ENCODE measurements at places on chromosomes 13 and 19.

DNA sequence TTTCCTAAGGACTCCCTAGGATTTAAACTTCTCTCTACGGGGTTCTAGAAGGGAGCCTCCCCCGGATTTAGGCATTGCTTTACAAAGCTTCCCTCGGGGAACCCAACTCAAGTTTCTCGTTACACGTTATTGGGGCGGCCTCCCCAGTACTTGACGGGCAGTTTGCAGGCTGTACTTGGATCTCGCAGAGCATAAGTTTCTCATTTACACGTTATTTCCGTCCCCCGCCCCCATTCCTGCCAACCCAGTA, 584 bp downstream of the SMG9 start:
- no peak for DNase-seq

DNA sequence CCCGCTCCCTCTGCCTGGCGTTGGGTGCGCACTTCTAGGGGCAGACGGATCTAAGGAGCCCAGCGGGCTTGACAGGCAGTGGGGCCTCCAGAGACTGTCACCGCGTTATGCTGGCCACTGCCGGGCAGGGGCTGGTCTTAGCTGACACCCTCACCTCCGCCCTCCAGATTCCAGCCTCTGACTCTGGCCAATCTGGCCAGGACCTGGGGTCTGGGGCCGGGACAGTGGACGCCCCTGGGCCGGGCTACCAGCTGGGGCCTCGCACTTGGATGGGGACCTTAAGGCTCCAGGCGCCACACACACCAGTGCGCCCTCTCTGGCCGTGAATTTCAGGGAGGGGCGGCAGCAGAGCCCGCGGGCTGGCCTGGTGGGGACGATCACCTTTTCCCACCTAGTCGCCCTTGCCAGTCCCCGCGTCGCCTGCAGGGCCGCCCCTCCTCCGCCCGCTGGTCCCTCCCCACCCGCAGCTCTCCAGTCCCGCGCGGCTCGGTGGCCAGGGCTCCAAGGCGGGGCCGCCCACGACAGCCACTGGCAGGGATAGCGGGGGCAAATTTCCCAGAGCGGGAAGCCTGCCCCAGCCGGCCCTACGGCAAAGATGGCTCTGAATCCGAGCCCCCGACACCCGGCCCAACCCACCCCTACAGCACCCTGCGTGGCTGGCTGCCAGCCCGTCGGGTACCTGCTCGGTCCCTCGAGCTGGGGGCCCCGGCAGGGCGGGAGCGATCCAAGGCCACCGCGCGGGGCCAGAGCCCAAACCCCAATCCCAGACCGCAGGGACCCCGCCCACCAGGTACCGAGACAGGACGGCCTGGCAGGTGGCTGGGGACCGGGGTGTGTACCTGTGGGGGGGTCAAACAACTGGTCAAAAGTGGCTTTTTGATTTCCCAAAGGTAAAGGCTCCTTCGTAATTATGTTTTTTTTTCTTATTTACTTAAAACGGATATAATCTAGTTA, 6.1 kb upstream of the ZNF98 start:
- no peak for DNase-seq

GRCh38 chr13:98520674-98521449, 56.0 kb downstream of the STK24 start:
- no peak for DNase-seq

GRCh38 chr13:23810685-23811240, 78.4 kb downstream of the MIPEP start:
- DNase-seq = no peak

DNA sequence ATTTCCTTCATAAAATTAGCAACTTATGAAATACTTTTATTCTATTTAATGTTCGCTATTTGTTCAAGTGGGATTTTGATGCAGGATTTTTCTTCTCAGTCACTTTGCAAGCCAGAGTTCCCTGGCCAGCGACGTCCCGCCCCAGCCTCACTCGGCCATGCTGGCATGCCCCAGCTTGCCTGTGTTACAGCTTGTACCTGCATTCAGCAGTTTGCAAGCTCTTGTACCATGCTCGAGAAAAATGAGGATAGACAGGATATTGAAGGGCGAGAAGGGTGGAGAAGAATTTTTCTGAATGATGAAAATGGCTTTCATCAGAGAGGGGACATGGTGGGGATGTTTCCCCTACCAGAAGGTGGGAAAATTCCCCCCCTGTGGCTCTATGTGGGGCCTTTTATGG, 2180.2 kb upstream of the PCDH20 start:
- no peak for DNase-seq

DNA sequence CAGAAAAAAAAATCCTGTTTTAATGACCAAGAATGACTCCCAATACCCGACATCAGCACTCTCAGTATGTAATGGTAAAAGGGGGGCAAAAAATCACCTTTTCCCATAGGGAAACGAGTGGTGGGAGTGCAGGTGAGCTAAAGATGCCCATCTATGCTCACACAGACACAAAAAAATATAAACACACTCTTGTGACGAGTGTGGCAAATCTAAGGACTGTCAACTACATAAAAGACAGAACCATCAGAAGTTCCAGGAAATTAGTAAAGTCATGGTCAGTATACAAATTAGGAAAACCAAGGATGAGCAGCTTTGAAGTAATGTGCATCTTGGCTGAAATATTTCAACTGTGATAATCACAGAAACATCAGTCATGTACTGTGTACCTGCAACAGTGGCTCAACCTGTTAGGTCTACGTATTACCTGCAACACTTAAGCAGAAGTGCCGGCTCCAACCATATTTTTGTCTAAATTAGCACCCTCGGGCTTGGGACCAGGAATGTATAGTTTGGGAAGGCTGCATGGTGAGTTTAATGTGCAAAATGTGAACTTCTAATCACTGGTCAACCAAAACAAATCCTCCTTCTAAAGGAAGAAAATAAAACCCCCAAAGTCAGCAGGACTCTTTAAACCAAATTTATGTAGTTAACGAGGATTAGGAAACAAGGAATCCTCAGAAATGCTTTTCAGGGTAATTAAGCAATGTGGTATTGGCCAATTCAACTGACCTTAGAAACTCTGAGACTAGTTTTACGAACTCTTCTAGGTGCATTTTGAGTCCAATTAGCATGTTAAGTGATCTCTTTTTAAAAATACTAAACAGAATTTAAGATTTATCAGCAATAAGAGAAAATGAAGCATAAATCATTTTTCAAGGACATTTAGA, 24.3 kb downstream of the ANKRD10 start:
- no peak for DNase-seq

GRCh38 chr13:37617173-37617572, 18.6 kb upstream of the POSTN start:
- DNase-seq = peak; percentile 40

DNA sequence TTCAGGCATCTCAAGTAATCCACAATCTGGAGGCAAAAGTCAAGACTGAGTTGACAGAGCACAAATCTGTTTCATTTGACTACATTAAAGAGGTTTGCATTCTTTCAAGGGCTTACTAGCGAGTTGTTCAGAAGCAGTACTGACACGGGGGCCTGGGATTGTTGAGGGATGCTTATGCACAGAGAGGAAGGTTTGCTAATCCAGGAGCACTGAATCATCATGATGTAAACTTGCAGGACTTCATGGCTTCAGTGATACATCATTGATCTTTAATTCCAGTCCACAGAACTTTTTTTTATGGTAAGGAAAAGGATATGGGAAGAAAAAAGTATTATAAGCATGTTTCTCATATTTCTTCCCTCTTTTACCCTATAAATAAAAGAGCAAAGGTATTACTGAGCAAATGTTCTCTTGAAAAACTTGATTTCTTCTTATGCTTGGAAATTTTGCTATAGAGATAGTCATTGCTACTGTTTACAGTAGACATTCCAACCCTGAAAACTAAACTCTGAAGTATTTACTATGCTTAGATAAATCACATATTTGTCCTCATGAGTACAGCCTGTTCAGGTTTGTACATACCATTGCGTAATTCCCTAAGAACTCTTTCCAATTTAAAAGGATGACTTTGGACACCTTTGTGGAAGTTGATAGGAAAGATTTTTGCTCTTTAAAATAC, 65.8 kb upstream of the KPNA3 start:
- peak; percentile 71 for DNase-seq

- peak; percentile 53 for DNase-seq
These were observed 15.4 kb downstream of the RELB start for GRCh38 chr19:45016388-45017314.

- DNase-seq = no peak
These were observed 10.8 kb downstream of the WASF3 start for GRCh38 chr13:26568132-26568815.

GRCh38 chr19:41426952-41427646, at the start of gene B3GNT8:
B3GNT8 (minus strand) TSS chr19:41427374; CDS start chr19:41426778, 596 bp downstream.
- no peak for DNase-seq

DNA sequence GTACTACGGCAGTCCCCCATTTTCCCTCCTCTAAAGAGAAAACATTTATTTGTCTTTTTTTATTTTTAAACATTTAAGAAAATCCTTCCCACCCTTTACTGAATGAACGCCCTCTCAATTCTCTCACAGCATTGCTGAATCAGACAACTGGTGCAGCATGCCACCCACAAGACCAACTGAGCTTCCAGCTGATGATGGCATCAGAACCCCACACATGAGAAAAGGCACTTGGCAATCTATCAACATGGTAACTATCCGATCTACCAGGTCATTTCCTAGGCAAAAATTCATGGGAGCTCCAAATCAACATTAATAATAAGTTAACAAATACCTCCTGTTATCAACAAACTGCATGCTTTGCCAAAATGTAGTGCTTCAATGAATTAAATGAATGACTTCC, 43.1 kb downstream of the LHFPL6 start:
- no peak for DNase-seq

- peak; percentile 79 for DNase-seq
These were observed 493 bp upstream of the PDE4A start for GRCh38 chr19:10419646-10420443.

DNA sequence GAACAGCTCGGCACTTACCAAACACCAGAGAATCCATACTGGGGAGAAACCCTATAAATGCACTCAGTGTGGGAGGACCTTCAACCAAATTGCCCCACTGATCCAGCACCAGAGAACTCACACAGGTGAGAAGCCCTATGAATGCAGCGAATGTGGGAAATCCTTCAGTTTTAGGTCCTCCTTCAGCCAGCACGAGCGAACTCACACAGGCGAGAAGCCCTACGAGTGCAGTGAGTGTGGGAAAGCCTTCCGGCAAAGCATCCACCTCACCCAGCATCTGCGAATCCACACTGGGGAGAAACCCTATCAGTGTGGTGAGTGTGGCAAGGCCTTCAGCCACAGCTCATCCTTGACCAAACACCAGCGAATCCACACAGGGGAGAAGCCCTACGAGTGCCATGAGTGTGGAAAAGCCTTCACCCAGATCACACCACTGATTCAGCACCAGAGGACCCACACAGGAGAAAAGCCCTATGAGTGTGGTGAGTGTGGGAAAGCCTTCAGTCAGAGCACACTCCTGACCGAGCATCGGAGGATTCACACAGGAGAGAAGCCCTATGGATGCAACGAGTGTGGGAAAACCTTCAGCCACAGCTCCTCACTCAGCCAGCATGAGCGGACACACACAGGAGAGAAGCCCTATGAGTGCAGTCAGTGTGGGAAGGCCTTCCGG, 8.3 kb downstream of the ZNF135 start:
- DNase-seq = no peak

GRCh38 chr13:101399365-101399764, 16.9 kb downstream of the NALCN start:
- DNase-seq = no peak

All from H4 (cell line).